RPMI7951 (cell line): ENCODE measurements at places on chromosomes 3 and 15. TPM values are rescaled to one million over a fixed set of nuclear protein-coding genes. Genes with fewer than 3 reads are reported as not detected.

GRCh38 chr3:87270908-87271700 is 5.3 kb downstream of the POU1F1 start:
- peak; percentile 6 for DNase-seq

The PROS1 gene
- total RNA-seq, result 4.8 and 6.6 TPM in 2 replicates

The TCAIM gene
- 43.2 and 43.3 TPM in 2 replicates for total RNA-seq

The CCDC66 gene
- total RNA-seq, result 13.3 and 17.7 TPM in 2 replicates

The GOLGA6L10 gene
- total RNA-seq, result 0.10 and 0.24 TPM in 2 replicates

DNA sequence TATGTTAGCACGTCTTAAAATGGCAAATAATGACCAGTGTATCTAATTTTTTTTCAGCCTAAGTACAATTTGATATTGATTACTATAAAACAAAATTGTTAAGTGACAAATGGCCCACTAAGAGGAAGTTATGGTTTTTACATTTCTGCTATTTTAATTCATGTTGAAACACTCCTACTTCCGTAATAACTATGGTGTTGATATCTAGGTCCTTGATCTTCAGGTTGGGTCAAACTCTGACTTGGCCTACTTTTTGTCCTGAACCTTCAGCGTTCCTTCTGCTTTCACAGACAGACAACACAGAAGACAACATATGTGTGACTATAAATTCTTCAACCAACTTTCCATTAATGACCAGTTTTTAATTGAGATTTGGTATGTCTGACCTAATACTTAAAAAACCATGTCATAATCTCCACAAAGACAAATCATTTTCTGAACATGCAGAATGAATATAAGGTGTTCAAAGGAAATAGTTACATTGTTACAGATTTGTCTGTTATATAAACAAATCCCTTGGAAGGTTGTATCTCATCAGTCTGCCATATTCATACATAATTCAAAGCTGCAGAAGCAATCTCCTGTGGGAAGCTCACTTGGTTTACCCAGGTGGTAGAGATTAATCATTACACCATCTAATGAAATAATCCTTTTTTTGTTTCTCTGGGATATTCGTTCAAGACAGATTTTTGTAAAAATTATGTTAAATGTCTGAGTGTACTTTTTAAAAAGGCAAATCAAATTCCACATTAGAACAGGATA is 92.1 kb upstream of the TSPAN3 start:
- DNase-seq, result no peak

The DUOXA1 gene
- not detected in 2 replicates for total RNA-seq

DNA sequence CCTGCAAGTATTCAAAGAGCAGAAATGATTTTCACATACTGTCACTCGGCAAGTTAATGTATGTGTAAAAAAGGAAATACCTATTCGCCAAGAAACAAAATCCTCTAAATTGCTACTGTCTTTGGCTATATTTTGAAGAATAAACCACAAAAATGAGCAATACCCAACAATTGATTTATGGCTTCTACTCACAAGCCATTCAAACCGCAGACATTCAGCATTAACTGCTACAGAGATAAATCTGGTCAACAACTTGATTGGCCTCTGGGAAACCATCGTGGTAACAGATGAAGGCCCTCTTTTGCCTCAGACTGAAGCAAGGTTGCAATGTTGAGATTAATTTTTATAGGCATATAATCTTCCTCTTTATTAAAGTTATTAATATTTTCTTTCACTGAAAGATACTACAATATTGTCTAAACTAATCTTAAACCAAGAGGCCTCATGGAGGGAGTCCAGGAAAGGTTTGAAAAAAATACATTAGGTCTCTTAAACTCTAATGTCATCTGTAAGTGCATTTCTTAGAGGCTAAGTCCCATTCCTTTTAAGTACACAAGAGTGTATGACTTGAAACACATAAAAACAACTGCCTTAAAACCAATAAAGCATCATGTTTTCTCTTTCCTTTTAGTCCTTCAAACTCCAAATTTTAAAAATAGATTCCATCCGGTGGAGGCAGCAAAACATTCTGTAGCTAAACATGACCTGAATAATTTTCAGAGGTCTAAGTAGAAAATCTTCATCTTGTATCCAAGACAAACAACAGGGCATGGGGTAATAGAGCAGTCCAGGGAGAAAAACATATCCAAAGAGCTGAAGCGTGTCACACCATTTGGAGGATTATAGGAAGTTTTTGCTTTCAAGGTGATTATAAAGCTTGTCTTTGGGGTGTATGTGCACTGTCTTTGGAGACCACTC is 162.4 kb upstream of the TGFBR2 start:
- peak; percentile 71 for DNase-seq
